ENCODE measurements at places on chromosomes 5 and 9.
A peak's percentile ranks its signal among the peaks of the same experiment; 100 is the strongest.

DNA sequence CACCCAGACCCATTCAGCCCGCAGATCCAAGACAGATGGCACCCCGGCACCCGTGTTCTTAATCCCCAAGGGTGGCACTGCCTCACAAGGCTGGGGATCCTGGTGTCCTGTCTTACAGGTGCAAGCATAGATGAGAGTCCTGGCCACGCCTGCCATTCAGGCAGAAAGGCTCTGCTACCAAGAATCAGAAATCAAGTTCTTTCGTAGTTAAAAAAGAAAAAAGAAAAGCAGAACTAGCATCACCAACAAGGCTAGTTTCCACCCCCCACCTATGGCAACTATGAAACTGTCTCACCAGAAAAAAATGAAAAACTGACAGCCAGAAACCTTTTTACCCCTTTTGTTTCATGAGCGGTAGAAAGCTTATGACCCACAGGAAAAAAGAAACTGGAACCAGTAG is 170.4 kb downstream of the SYK start:
- DNase-seq = no peak

GRCh38 chr9:134710271-134710540 is 68.6 kb downstream of the COL5A1 start:
- DNase-seq = no peak

DNA sequence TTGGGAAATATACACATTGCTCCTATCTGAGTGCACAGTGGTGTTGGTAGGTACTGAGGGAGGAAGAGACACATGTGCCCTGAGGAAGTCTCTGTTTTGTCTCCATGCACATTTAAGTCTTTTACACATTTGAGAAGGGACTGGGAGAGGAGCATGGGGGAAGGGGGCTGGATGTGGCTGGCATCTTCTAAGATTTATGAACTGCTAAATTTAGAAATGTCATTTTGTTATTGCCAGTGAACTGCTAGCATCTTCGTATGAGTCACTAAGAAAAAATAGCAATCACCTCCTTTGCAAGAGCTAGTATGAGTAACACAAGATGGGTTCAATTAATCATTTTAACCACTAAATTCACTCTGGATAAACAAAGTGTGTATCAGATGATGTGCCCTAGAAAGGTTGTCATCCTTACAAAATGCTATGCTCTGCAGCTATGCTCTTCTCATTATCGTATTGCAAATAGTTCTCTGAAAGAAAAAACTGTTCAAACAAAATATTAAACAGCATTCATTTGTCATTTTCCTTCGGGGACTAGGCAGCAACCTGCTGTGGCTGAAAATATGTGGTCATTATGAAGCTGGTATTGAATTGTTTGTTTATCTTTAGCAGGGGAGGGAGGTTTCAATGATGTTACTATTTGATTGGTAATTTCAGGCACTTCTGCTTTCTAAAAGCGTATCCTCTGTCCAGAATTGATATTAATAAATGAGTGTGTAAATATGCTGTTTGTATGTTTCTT is 236.5 kb downstream of the DMRTA1 start:
- no peak for DNase-seq

- DNase-seq = no peak
Observed at GRCh38 chr5:72427488-72428437, 79.4 kb downstream of the ZNF366 start.

- peak; percentile 75 for DNase-seq
Observed at GRCh38 chr9:82234160-82234943, 245.8 kb downstream of the SPATA31D1 start.

DNA sequence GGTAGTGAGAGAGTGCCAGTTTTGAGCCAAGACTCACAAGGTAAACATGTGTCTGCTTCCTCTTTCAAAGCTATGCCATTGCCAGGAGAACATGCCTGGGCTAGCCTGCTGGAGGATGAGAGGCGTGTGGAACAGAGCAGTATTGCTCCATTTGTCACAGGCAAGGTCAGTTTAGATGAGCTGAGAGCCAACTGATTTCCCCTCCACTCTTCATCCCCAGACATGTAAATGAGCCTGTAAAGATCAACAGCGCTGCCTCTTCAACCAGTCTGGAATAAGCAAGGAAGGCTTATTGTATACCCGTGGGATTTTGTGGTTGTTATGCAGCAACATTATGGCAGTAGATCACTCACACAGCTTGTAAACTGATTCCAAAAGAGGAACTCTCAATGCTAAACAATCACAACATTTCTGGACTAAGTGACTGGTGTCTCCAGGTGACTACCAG is 8.2 kb upstream of the GDNF start:
- DNase-seq = no peak

GRCh38 chr9:21804331-21804730 is 1.9 kb downstream of the MTAP start:
- no peak for DNase-seq

GRCh38 chr9:87336407-87336806 is 161.3 kb upstream of the DAPK1 start:
- DNase-seq = peak; percentile 74

DNA sequence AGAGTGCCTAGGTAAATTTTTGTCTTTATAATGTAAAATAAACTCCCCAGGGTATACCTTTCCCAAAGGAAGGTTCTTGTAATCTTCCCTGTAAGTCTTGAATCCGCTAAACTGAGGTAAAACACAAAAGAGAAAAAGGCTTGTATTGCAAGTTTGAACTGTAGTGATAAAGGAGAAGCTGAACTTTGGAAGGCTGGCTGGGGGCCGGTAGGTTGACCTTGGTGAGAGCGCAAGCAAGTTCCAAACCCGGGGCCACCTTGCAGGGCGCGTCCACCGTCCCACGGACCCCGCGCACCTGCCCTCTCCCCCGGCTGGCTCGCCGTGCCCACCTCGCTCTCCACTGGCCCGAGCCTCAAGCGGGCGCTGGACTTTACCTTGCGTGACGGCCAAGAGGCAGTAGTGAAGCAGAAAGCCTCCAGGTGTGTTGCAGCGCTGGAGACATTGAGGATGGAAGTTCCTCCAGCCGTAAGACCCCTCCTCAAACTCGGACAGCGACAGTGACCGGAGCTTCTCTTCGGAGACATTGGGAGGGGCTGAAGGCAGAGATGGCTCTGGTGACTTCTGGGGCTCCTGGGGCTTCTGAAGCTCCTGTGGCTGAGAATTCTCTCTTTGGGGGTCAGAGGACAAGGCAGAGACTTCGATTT is 428 bp downstream of the SLCO4C1 start:
- DNase-seq = no peak

DNA sequence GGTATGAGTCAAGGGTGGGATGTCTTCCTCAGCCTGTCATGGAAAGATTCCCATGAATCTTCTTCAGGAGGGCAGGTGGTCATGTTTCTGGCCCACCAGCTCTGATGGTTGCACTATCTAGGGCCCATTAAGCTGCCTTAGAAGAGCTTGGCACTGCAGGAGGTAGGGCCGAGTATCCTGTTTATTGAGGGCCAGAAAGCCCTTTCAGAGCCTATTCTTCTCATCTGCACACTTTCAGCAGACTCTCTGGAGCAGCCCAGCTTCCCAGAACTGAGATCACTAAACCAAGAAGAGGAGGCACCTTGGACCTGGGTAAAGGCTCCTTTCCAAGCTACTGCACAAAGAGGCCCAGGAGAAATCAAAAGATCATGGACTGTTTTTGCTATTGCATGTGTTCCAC is 146.5 kb downstream of the MTX3 start:
- no peak for DNase-seq

- DNase-seq = no peak
Observed at GRCh38 chr9:11933926-11934325, 759.3 kb upstream of the TYRP1 start.

GRCh38 chr5:171911152-171911551 is 95.3 kb downstream of the FBXW11 start:
- no peak for DNase-seq

DNA sequence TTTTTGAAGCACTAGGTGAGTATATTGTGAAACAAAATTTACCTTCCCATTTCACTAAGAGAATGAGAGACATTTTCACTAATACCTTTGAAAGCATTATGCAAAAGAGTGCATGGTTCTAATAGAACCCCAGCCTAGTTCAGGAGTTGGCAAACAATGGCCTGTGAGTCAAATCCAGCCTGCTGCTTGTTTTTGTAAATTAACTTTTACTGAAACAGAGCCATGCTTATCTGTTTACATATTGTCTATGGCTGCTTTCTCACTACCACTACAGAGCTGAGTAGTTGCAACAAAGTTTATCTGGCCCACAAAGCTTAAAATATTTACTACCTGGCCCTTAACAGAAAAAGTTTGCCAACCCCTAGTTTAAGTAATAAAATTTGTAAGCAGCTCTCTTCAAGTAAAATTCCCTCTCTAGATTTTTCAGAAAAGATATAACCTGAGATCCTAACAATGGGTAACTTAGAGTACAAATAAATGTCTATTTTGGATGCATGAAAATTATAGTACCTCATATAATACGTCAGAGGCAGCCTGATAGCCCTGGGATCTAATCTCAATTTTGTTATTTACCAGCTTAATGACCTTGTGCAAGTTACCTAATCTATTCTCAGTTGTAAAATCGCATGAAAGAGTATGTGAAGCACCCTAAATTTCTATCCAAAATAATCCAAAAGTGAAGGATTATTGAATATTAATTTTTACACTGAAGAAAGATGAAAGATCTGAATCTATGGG is 50.7 kb upstream of the ARL15 start:
- DNase-seq = no peak

GRCh38 chr9:129174724-129175514 is 3.1 kb downstream of the IER5L start:
- peak; percentile 66 for DNase-seq

DNA sequence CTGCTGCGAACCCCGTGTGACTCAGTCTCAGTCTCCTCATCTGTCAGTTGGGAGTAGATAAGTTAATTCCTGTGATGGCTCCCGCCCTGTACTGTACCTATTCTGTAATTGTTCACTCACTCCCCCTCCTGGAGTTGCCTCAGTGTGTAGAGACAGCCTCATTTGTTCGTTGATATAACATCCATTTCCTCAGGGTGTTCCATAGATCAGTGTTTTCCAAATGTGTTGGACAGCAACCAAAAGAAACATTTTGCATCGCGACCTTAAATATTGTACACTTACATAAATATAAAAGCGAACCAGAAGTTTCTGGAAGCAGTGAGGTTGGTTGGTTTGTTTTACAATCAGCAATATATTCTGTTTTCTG is 698 bp downstream of the NFX1 start:
- no peak for DNase-seq

GRCh38 chr5:108687595-108688200 is 60.0 kb upstream of the FER start:
- DNase-seq = peak; percentile 18

DNA sequence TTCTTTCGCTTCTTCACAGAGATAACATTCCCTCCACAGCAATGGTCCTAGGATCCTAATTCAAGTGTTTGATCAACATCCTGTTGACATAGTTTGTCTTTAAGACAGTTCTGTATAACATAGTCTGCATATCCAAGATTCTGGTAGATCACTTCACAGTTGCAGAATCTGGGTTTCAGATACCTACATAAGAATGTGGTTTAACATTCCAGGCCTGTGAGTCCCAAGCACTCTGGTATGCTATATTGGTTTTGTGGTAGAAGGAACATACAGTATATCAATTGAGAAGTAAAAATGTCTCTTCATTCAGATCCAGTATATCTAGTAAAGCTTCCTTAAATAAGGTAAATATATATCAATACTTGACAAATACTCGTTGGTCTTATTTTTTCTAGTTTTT is 914.2 kb upstream of the CDH6 start:
- DNase-seq = no peak

DNA sequence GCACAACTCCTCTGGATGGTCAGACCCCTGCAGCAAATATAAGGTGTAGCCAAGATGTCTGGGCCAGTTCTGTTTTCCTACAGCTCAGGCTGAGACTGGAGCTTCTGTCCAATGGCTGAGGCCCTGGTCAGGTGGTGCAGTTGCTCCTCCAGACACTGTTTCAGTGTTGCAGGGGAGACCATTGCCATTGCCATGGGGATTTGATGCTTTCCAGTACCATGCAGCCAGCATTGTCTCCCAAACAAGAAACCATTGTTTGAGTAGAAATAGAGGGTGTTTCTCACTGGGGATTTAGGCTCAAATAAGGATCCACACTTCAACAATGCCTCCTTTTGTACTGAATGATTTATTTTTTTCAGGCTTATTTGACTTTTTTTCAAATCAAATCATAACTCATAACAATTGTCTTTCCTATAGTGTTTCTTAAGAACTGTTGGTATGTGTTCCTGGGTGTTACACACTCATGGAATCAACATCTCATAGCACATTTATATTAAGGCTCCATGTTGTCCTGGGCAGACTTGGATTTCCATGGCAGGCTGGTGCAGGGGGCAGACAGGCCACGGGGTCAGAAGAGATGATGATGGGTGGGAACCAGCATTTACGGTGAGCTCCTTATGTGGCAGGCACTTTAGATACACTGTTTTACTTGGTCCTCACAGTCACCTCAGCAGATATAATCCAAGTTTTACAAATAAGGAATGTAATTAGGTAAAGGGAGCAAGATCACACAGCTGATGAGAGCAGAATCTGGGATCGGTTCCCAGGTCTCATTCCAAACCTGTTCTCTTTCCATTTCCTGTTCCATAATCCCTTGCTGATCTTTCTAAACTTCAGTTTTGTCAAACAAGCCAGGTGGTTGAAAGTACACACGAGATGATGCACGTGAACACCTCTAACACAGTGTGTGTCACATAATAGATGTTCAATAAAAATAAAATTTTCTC is 95.9 kb upstream of the GNAQ start:
- no peak for DNase-seq
